Progenitor cell of endocrine pancreas (in vitro differentiated cells): ENCODE measurements at places on chromosomes 7 and 10.

DNA sequence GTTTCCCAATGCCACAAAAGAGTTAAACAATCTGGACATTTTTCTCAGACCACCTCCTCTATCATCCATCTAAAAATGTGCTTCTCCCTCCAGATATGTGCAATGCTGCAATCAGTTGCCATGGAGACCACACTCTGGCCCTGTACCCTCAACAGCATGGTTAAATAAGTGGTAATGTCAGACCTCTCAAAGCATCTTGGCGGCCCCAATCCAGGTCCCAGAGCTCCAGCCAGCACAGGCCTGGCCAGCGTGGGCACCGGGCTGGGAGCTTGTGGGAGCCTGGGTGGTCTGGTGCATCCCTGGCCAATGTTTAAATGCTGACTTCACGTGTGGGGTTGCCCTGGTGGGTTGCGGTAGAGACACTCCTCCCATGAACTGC is 362.9 kb upstream of the ZNF32 start:
- peaks cover 22% of the 10 kb centered on the region for H3K27me3 ChIP-seq
- H3K4me1 ChIP-seq, result peaks cover 6% of the 10 kb centered on the region
- H3K4me3 ChIP-seq, result no peak overlapping the region
- no peaks in the 10 kb centered on the region for H3K36me3 ChIP-seq
- no peak for DNase-seq

DNA sequence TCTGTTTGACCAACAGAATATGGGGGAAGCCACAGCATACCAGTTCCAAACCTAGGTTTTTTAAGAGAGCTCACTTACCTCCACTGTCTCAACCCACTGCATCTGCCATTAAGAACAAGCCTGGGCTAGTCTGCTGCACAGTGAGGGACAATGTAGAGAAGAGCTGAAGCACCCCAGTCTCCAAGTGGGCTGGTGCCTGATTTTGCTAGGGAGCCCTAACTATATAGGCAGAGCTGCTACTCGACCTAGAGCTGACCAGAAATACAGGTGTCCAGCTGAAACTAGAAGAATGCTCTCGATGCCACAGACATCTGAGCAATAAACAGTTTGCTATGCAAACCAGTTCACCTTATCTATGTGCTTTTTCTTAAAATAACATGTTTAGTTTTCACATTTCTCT is 106.9 kb upstream of the BET1 start:
- no peaks in the 10 kb centered on the region for H3K36me3 ChIP-seq
- DNase-seq, result no peak
- peaks cover 7% of the 10 kb centered on the region for H3K27me3 ChIP-seq
- H3K4me1 ChIP-seq, result no peaks in the 10 kb centered on the region
- no peak overlapping the region for H3K27ac ChIP-seq
- no peak overlapping the region for H3K4me3 ChIP-seq

DNA sequence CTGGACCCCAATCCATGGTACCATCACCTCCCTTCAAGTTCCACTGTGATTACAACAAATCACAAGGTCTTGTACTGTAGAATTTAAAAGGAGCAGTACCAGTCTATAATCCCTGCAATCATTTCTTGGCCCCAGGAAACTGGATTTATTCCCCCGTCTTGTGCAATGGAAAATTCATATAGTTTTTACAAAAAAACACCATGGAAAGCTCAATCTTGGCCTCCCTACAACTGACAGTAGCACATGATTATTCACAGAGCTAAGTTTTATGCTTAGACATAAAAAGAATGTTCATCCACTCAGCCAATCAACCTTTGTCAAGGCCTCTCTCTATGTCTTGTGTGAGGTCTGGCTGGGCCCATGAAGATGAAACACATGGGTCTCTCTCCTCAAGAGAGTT is 10.2 kb downstream of the DGKI start:
- H3K27me3 ChIP-seq, result peaks cover 10% of the 10 kb centered on the region
- no peak for DNase-seq
- no peak overlapping the region for H3K4me3 ChIP-seq
- H3K4me1 ChIP-seq, result peaks cover 7% of the 10 kb centered on the region
- no peak overlapping the region for H3K27ac ChIP-seq

DNA sequence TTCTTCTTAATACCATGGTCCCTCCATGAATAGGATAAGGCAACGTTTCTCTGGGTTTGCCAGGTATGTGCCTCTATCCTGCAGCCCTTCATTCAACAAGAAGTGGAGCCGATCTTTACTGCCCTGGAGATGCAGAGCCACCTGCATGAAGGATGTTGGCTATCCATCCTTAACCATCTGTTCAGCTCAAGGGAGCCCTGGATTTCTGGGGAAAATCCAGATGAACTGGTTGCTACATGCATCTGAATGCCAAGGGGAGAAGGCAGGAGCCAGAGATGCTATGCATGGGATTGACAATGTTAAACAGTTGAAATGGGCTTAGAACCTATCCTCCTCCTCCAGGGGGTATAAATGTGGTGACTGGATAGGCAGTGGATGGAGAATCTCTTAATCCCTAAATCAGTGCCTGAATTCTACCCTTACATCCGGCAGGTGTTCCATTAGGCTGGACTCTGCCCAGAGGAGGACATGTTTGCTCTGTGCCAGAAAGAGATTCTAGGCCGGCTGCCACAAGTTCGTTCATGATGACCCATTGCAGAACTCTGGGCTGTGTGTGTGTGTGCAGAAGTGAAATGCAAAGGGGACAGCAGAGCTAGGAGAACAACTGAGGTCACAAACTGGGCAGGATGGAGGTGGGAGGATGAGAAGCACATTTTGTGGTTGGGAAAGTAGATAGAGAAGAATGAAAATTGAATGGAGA is 15.6 kb downstream of the CPED1 start:
- DNase-seq, result no peak
- H3K4me3 ChIP-seq, result no peak overlapping the region
- H3K27ac ChIP-seq, result no peak overlapping the region
- no peaks in the 10 kb centered on the region for H3K36me3 ChIP-seq
- peaks cover 3% of the 10 kb centered on the region for H3K27me3 ChIP-seq
- peaks cover 3% of the 10 kb centered on the region for H3K4me1 ChIP-seq

DNA sequence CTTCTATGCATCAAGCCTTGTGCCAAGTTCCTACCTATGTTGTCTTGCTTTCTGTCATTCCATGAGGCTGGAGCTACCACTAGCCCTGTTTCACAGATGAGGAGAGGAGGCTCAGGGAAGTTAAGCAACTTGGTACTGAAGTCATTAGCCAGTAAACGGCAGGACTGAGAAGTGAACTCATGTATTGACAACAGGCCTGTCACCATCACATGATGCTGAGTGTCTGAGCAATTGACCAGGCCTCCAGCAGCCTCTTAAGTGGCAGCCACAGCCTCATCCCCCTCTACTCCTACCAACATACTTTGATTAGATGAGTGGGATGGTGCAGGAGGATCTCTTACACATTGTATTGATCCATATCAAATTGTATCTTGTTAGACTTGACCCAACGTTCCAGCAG is 317.6 kb downstream of the GRID1 start:
- no peaks in the 10 kb centered on the region for H3K36me3 ChIP-seq
- H3K27me3 ChIP-seq, result peaks cover 6% of the 10 kb centered on the region
- no peak for DNase-seq
- H3K27ac ChIP-seq, result no peak overlapping the region

DNA sequence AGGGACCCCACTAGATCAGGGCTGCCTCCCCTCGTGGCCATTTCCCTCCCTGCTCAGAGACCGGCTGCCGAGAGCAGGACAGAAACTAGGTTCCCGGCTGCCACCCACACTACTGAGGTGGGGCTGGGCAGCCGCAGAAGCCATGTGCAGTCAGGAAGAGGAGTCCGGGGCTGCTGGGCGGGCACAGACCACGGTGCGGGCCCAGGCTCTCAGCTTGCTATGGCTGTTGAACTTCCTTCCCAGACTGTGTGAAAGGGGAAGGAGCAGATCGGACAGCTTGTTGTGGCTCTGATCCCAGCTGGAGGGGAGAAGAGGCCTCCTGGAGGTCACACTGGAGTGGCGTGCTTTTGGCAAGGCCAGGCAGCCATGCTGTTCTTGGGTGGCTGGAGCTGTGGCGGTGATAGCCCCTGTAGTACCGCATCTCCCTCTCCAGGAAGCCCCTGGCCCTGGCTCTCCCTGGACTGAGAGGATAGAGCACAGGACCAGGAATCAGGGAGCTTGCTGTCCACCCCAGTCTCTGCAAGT is 56.8 kb downstream of the HK1 start:
- H3K36me3 ChIP-seq, result no peaks in the 10 kb centered on the region
- H3K27ac ChIP-seq, result no peak overlapping the region
- peaks cover 31% of the 10 kb centered on the region for H3K4me1 ChIP-seq
- DNase-seq, result no peak

GRCh38 chr10:85527616-85528317 is 838.8 kb downstream of the GRID1 start:
- H3K4me1 ChIP-seq, result peaks cover 8% of the 10 kb centered on the region
- H3K27ac ChIP-seq, result no peak overlapping the region
- no peak for DNase-seq
- H3K27me3 ChIP-seq, result peaks cover 5% of the 10 kb centered on the region

DNA sequence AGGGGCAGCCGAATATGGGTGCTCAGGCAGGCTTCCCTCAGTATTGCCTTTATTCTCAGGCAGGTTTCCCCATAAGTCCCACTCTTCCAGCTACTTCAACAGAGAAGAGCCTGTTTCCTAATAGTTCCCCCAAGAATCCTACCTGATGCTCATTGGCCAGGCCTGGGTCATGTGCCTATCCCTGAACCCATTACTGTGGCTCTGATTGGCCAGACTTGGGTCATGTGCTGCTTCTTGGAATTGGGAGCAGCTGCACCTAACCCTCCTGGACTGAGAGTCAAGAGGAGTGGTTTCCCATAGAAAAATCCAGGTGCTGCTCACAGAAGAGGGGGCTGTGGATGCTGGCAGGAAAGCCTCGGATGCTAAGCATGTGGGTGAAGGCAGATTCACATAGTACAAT is 21.7 kb downstream of the OPALIN start:
- H3K27ac ChIP-seq, result no peak overlapping the region
- H3K4me1 ChIP-seq, result no peaks in the 10 kb centered on the region
- H3K27me3 ChIP-seq, result peaks cover 7% of the 10 kb centered on the region
- DNase-seq, result no peak

DNA sequence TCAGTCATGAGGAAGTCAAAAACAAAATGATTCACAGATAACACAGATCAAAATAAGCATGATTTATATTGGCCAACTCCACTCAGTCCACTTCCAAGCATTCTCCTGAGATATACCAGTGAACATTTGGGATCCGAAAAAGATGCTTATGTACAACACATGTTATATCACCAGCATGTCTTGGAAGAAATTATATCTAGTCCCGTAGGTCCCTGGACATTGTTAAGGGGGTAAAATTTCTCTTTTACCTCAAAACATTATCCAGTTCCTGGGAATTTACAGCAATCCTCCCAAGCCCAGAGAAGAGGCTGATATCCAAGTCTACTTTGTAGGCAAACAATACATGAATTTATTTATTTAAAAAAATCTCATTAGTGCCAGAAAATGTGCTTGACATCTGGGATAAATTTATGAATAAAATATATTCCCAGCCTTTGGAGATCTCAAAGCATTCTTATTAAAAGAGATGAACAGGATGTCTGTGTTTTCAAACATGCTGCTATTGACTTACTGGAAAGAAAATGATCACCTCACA is 582.2 kb upstream of the ZWINT start:
- H3K36me3 ChIP-seq, result no peaks in the 10 kb centered on the region
- H3K27ac ChIP-seq, result no peak overlapping the region
- H3K27me3 ChIP-seq, result no peaks in the 10 kb centered on the region
- H3K4me3 ChIP-seq, result no peak overlapping the region
- no peak for DNase-seq

DNA sequence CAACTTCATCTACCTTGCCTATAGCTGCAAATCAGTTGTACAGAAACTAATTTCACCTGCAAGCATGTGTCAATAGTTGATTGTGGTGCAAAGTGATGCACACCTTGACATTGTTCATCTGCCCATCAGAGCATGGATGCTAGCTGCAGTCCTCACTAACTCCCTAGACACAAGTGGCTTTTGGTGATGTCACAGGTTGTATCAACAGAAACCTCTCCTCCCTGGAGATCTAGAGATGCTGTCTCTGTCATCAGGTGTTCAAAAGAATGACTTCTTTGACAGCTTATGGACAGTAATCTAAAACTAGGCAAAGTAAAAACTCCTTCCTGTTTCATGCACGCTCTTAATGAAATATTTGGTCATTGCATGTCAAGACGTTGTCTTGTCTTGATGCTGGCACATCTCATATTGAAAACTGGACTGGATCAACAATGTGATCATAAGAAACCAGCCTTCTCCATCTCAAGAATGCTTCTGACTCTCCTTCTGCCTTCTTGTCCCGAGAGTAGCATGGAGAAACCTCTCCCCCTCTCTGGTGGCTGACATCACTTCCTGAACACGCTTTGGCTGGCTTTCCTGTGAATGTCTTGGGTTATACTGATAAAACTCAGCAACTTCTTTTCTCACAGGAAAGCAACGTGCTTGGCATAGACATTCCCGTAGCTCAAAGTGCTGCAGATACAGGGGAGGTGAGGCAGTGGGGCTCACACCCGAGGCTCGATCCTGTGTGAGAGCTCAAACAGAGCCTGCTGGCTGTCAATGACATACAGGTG is 176.2 kb upstream of the CDCA7L start:
- peaks cover 5% of the 10 kb centered on the region for H3K27me3 ChIP-seq
- no peak overlapping the region for H3K4me3 ChIP-seq
- no peak for DNase-seq
- H3K4me1 ChIP-seq, result peaks cover 7% of the 10 kb centered on the region
- peaks cover 3% of the 10 kb centered on the region for H3K36me3 ChIP-seq
